Activated T-cell treated with anti-CD3 and anti-CD28 coated beads for 48 hours (primary cell): ENCODE measurements at places on chromosomes 7 and 10.

DNA sequence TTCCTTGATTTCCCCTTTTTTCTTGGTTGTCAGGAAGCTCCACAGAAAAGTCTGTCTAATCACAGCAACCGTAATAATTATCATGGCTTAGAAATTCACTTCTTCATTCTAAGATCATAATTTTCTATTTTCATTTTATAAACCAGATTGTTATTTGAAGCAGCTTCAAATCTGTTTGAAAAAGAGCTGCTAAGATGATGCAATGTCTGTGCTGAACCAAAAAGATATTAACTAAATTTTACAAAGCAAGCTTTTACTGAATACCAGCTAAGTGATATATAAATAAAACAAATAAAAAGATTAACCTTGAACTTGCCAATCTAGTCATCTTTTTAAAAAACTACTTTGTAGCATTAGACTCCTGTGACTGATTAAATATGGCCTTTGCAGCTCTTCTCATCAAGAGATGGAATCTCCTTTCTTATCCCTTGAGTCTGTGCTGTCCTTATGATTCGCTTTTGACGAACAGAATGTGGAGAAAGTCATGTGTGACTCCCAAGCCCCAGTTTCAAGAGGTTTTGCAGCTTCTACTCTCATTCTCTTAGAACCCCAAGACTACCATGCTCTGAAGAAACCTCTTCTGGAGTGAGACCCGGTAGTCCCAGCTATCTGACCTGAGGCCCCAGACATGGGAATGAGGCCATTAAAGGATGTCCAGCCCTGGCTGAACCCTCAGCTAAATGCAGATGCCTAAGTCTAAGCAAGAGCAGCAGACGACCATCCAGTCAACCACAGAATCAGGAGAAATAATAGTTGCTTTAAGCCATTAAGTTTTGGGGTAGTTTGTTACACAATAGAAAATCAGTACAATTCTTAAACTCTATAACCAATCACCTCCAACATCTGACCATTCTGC, 14.4 kb downstream of the NAMPT start:
- no peak for DNase-seq

GRCh38 chr10:133156674-133157579, 3.1 kb upstream of the KNDC1 start:
- no peak for DNase-seq

DNA sequence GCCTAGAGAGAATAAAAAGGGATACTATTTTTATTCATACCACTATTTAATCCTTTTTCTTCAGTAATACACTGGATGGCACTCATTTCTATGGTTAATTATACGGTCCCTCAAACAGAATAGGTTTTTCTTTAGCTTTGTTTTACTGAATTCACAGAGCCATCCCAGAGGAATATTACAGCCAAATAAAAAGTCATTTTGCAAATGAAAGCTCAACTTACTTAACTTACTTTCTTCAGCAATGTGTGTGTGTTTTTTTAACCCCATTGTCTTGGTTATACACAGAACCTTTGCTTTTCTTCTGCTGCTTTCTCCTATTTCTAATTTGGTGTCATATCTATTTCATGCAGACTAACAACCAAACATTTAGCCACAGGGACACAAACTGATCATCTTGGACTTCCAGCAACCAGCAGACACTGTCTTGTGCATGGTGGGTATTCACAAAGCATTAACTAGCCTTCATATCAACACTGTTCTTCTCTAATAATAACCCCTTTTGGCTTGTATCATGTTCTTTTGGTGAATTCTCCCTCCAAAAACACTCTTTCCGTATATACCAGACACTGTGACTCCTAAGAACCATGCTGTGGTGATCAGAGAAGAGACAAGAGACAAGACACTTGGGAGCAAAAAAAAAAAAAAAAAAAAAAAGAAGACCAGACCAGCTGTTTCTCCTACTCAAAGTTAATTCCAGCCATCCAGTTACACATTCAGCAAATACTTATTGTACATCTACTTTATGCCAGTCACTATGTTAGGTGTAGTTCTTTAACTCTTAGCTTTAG, 40.4 kb downstream of the PIP4K2A start:
- DNase-seq: no peak

DNA sequence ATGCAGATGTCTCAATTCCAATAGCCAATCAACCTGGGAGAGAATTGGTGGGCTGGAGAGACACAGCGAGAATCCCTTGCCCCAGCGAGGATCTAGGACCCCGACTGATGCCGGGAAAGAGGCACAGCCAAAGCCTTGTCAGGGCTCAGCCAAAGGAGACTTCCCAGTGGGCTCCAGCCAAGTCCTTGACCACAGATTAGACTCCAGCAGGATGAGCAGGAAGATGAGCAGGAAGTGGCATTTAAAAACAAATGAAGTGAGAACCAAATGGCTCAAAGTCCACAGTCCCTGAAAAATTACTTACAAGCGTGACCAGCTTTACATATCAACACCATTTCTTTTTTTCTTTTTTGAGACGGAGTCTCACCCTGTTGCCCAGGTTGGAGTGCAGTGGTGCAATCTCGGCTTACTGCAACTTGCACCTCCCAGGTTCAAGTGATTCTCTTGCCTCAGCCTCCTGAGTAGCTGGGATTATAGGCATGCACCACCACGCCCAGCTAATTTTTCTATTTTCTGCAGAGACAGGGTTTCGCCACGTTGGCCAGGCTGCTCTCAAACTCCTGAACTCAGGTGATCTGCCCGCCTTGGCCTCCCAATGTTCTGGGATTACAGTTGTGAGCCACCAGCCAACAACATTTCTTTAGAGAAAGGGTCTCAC, 40.2 kb downstream of the CTBP2 start:
- DNase-seq: no peak

GRCh38 chr10:23075672-23076071, 19.7 kb upstream of the MSRB2 start:
- no peak for DNase-seq

GRCh38 chr7:146414373-146414772, 297.8 kb downstream of the CNTNAP2 start:
- DNase-seq: no peak

DNA sequence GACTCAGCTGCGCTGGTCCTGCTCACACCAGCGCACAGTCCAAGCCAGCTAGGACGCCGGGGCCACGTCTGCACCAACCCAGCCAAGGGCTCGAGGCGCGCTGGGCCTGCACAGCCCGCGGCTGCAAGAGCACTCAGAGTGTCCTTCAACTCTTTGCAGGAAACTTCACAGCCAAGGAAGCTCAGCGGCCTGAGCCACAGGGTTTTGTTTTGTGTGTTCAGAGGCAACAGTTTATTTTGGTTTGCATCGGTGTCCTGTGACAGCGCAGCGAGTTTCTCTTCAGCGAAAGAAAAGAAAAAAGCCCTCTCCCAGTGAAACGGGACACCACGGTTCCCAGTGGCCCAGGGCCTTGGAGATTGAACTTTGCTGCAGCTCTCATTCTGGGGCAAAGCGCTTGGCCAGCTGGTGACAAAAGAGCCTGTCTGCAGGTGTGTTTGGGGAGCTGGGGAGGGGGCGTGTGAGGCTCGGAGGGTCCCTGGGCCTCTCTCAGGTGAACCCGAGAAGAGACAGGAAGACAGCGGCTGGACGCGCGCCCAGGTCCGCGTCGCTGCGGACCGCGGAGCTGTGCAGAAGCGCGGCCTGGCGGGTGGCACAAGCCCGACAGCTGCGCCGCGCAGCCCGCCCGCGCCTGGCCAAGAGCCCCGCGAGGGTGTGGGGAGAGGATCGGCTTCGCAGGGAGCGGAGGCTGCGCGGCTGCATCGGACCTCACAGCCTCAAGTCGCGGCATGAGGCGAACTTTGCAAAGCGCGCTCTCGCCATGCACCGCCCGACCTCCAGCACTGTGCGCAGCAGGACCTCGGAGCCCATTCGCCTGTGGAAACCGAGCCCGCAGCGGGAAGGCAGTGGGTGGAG, 922 bp downstream of the CXCL12 start:
- no peak for DNase-seq

GRCh38 chr10:101545898-101546297, 42.2 kb downstream of the POLL start:
- no peak for DNase-seq

DNA sequence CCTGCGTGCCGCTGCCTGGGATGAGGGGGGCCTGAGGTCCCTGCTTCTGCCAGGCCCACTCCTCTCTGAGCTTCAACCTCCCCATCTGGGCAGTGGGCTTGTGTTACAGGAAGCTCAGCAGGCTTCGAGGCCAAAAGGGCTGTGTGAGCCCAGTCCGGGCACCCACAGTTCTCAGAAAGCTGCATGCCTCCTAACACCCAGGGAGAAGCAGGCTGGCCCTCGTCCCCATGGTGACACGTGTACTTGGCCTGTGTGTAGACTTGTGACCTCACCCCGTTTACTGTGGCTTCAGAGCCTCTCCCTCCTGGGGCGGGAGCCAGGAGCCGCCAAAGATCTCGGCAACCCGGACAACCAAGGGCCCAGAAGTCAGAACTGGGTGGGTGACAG, 2.2 kb upstream of the GRIFIN start:
- DNase-seq: no peak

GRCh38 chr10:118958984-118959925, 70.3 kb upstream of the NANOS1 start:
- DNase-seq: no peak

DNA sequence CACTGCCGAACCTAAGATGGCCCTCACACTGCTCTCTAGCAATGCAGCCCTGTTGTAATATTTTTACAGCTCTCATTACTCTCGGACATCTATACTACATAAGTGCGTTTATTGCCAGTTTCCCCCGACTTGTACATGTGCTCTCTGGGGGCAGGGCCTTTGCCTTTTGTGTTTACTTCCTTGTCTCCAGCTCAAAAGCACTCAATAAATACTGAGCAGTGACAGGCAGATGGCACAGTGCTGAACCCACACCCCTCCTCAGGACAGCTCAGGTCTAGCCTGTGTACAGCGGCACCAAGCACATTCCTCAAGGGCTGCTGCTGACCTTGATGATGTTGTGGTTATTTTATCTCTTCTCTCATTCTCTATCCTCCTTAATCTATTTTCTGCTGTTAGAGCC, 68.0 kb upstream of the ELMO1 start:
- no peak for DNase-seq

DNA sequence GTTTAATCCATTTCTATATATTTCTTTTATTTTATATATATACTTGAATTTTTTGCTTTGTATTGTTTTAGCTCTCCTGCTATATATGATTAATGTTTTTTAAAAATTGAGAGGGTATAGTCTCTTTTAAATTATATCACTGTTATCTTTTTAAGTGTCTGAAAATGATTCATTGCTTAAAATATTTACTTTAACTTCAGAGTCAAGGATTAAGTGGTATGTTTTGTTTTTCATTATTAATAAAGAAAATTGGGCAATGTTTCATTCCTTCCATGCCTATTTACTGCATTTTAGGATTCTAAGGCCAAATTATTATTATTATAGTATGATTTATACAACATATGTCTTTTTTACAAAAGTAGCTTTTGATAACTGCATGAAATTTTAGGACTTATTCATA, 67.2 kb upstream of the THSD7A start:
- DNase-seq: no peak

DNA sequence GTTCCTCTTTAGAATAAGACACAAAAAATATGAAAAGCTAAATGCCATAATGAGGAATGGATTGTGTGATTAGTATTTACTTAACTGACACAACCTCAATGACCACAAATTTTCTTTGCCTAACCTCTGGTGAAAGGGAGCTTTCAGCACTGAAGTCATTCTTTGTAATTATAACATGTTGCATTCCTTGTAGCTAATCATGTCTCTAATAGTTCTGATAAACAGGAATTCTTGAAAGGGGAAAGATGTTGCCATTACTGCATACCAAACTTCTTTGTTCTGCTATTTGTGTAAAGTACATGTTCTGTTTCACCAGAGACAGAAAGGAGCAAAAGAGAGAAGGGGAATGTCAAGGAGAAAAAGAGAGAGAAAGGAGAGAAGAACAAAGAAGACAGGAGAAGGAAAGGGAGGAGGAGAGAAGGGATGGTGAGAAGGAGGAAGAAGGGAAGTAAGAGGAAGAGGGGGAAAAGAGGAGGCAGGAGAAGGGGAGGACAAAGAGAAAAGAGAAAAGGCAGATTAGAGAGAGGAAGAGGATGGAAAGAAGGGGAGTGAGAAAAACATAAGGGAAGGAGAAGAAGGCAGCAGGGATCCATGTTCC, 120.9 kb downstream of the SEMA3D start:
- DNase-seq: no peak

GRCh38 chr7:12337095-12337494, 66.6 kb downstream of the VWDE start:
- DNase-seq: no peak

GRCh38 chr7:29953726-29954347, 35.8 kb downstream of the SCRN1 start:
- DNase-seq: no peak

DNA sequence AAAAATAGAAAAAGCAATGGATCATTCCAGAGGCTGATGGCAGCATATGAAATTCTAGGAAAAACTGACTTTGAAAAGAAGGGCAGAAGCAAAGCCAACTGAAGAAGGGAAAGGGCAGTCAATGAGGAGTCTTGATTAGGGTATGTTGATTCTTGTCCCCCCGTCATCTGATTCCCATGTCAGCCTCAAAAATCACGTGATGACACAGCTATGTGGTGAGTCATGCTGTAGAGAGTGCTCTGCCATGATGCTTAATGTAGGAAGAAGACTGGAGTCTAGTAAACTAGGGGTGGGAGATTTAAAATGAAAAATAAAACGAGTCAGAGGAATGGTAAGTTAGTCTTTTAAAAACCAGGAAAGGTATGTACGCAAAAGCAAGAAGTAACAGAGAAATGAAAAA, 3.9 kb upstream of the POU6F2 start:
- DNase-seq: no peak

DNA sequence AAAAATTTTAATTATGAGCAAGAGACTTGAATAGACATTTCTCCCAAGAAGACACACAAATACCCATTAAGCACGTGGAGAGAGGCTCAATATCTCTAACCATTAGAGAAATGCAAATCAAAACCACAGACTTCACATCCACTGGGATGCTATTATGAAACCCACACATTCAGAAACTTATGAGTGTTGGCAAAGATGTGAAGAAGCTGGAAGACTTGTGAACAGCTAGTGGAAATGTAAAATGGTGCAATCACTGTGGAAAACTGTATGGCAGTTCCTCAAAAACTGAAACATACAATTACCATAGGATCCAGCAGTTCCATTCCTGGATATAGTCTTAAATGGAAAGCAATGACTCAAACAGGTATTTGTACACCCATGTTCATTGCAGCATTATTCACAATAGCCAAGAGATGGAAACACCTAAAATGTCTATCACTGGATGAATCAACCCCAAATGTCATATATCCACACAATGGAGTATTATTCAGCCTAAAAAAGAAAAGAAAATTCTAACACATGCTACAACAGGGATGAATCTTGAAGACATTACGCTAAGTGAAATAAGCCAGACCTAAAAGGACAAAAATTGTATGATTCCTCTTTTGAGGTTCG, 53.5 kb upstream of the FRMD4A start:
- no peak for DNase-seq

GRCh38 chr10:104622175-104622574, 18.9 kb upstream of the SORCS3 start:
- no peak for DNase-seq

GRCh38 chr10:59362144-59362958, at the start of gene FAM13C:
Gene FAM13C (minus strand): TSS chr10:59362549. CDS start chr10:59362460, 89 bp downstream.
- DNase-seq: no peak

GRCh38 chr10:103752680-103753248, 102.6 kb downstream of the SH3PXD2A start:
- DNase-seq: no peak

GRCh38 chr10:89524279-89524678, 11.1 kb downstream of the SLC16A12 start:
- no peak for DNase-seq
